ENCODE measurements at places on chromosomes 2 and 18. TPM values are rescaled to one million over a fixed set of nuclear protein-coding genes. Genes with fewer than 3 reads are reported as not detected.

The TXNDC2 gene
- total RNA-seq = not detected

The RTKN gene
- total RNA-seq = 0.93 TPM

The ACKR3 gene
- total RNA-seq = 6.9 TPM

The NXPH2 gene
- not detected for total RNA-seq

The STARD7 gene
- 65.0 TPM for total RNA-seq

DNA sequence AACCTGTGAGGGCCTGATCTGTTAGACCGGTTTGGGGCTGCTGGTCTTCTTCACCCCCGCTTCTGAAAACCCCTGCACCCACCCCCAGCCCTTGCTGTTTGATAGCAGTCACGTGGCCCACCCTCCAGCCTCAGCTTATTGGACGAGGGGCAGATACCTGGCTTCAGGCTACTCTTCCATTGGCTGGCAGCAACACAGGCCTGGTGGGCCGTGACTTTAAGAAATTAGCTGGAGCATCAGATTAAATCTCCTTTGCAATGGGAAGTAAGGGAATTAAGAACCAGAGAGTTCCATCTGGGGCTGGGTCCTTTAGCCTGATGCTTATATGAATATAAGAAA is 107.3 kb downstream of the KLHL29 start:
- no peak for DNase-seq
- H3K27me3 ChIP-seq = peaks cover 2% of the 10 kb centered on the region
- peaks cover 22% of the 10 kb centered on the region for H3K4me1 ChIP-seq
- no peaks in the 10 kb centered on the region for H3K36me3 ChIP-seq

DNA sequence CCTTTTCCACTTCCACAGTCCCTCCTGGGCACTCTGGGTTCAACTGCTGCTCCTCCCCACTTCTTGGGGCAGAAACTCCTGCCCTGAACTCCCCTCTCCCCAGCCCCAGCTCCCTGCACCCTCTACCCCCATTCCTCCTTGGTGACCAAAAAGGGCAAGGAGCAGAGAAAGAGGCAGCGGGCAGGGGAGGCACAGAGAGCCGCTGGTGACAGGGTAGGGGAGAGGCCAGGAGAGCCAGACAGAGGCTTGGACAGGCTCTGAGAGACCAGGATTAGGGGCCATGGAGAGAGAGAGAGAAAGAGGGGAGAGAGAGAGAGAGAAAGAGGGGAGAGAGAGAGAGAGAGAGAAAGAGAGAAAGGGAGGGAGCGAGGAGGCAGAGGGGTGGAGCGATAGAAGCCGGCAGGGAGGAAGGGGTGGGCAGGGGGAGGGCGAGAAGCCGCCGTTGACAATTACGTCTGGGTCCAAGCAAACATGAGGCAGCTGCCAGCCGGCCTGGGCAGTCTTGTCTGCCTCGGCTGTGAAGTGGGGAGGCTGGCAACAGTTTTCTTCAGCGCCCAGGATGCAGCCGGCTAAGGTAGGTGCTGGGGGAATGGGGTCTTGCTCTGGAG is at the start of gene KCNIP3:
Gene KCNIP3 (plus strand): TSS at position 468 of the 608 bp plus-strand sequence. CDS start 92 bp downstream, at position 560.
- H3K4me1 ChIP-seq = no peaks in the 10 kb centered on the region
- no peaks in the 10 kb centered on the region for H3K36me3 ChIP-seq
- DNase-seq = no peak
- H3K27me3 ChIP-seq = peaks cover 33% of the 10 kb centered on the region
- no peak within 1 kb of the TSS for H3K4me3 ChIP-seq
- H3K27ac ChIP-seq = no peak within 1 kb of the TSS

GRCh38 chr2:101733257-101733993 is 35.9 kb downstream of the MAP4K4 start:
- H3K4me3 ChIP-seq = no peak overlapping the region
- H3K36me3 ChIP-seq = no peaks in the 10 kb centered on the region
- no peak for DNase-seq
- peaks cover 67% of the 10 kb centered on the region for H3K4me1 ChIP-seq
- H3K27ac ChIP-seq = no peak overlapping the region

DNA sequence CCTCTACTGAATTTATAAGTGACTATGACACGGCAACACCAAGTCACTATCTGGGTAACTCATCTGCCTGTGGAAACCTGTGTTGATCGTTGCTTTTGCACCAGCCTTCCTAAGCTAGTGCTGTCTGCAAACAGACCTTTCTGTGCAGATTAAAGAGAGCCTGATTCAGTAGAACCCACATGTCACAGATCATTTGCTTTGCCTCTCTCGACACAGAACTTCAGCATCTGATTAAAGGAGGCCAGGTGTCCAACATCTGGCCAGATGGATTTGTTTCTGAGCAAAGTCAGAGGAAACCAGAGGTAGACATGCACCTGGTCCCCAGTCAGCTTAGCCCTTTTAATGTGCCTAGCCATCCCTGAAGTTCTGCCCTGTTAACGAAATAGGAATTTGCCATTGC is 15.0 kb upstream of the TTR start:
- no peaks in the 10 kb centered on the region for H3K36me3 ChIP-seq
- no peak overlapping the region for H3K27ac ChIP-seq
- H3K4me3 ChIP-seq = no peak overlapping the region
- DNase-seq = no peak

DNA sequence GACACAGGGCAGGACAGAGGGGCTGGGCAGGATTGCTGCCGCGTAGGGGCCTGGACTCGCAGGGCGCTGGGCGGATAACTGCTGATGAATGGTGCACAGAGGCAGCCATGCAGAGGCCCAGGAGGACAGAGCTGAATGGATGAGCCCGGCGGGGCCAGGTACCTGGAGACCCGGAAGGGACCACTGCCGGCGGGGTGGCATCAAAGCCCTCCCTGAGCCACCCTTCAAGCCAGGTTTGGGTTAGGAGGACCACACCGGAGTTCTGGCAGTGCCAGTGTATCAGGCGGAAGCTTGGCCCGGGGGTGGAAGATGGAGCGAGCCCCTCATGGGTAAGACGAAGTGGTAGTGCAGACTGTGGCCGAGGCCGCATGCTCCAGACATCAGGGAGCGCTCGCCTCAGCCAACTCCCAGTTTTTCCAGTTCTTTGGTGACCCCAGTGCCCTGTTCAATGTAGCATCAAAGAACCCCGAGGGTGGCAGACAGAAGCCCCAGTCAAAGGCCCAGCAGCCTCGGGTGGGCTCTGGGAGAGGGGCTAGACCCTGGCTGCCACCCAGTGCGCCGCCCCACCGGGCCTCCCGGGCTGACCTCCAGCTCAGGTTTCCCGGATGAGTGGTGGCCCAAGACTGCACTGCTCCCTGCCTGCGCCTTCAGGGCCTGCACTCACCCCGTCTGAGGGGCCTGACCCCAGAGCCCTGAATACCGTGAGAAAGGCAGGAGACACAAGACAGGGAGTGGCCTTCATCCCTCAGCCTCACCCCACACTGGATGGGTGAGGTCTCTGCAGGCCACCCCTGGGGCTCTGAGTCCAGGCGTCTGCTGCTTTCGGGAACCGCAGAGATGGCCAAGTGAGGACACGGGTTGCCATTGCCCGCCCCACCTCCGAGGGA is 50.9 kb downstream of the ACAA2 start:
- no peak overlapping the region for H3K4me3 ChIP-seq
- H3K4me1 ChIP-seq = no peaks in the 10 kb centered on the region
- no peaks in the 10 kb centered on the region for H3K36me3 ChIP-seq
- no peak for DNase-seq

- no peak for DNase-seq
- H3K4me3 ChIP-seq = no peak overlapping the region
- H3K27me3 ChIP-seq = no peaks in the 10 kb centered on the region
- no peak overlapping the region for H3K27ac ChIP-seq
These were observed 19.3 kb upstream of the SLC4A10 start for GRCh38 chr2:161604901-161605300.

DNA sequence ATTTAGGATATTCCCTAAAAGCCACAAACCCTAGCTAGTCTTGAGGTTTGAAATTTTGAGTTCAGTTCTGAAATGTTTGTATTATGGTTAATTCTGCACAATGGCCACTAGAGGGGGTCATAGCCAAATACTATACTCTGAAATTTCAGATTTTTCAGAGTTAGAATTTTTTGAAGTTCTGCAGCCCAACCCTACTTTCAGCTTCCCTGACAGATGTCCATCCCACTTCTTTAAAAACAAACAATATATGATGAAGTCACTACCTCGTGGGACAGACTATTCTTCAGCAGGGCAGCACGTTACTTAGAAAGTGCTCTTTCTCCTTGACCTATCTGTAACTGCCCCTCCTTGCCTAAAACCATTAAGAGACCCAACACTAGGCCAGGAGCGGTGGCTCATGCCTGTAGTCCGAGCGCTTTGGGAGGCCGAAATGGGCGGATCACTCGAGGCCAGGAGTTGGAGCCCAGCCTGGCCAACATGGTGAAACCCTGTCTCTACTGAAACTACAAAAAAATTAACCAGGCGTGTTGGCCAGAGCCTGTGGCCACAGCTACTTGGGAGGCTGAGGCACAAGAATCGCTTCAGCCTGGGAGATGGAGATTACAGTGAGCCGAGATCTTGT is 48.2 kb upstream of the PAPOLG start:
- DNase-seq = no peak
- H3K27me3 ChIP-seq = no peaks in the 10 kb centered on the region
- no peaks in the 10 kb centered on the region for H3K36me3 ChIP-seq

- no peak for DNase-seq
- H3K36me3 ChIP-seq = no peaks in the 10 kb centered on the region
- H3K4me3 ChIP-seq = no peak overlapping the region
- no peaks in the 10 kb centered on the region for H3K27me3 ChIP-seq
These were observed 28.4 kb downstream of the MCEE start for GRCh38 chr2:71101656-71102055.

DNA sequence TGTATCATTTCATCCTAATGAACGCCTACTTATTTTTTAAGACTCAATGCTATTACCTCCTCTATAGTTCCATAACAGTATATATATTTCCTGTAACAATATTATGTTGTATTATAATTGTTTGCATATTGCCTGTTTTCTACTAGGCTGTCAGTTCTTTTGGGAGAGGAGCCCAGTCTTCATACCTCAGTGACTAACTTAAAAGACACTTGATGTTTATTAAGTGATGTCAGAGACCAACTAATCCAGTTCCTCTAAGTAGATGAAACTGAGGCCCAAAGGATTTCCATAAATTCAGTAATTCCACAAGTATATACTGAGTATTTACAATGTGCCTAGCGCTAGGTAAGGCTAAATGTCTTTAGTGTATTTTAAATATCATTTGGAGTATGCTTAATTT is 48.9 kb upstream of the AAK1 start:
- DNase-seq = no peak
- H3K36me3 ChIP-seq = no peaks in the 10 kb centered on the region
- no peaks in the 10 kb centered on the region for H3K27me3 ChIP-seq

- no peaks in the 10 kb centered on the region for H3K36me3 ChIP-seq
- H3K27ac ChIP-seq = no peak overlapping the region
- H3K4me1 ChIP-seq = no peaks in the 10 kb centered on the region
- no peak for DNase-seq
These were observed 3.3 kb upstream of the SRBD1 start for GRCh38 chr2:45614330-45614729.

GRCh38 chr2:48207851-48208250 is 301.6 kb upstream of the FBXO11 start:
- no peaks in the 10 kb centered on the region for H3K4me1 ChIP-seq
- DNase-seq = no peak
- no peaks in the 10 kb centered on the region for H3K27me3 ChIP-seq
- no peak overlapping the region for H3K4me3 ChIP-seq
- H3K36me3 ChIP-seq = no peaks in the 10 kb centered on the region

DNA sequence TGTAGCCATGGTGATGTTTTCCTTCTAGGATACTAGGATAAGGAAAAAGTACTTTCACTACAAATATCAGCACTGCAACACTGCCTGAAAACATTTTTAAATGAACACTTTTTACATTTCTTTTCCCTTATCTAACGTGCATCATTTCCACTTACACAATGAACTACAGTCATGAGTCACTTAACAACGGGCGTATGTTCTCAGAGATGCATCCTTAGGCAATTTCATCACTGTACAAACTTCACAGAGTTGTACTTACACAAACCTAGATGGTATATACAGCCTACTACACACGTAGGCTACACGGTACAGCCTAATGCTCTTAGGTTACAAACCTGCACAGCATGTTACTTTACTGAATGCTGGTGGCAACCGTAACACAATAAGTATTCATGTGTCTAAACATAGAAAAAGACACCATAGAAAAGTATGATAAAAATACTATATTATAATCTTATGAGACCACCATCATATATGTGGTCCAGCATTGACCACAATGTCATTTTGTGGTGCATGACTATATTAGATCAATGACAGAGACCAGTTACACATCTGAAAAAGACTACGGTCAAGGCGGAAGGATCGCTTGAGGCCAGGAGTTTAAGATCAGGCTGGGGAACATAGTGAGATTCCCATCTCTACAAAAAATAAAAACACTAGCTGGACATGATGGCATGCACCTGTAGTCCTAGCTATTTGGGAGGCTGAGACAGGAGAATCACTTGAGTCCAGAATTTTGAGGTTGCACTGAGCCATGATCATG is 39.8 kb downstream of the WDR33 start:
- no peak overlapping the region for H3K27ac ChIP-seq
- no peak overlapping the region for H3K4me3 ChIP-seq
- DNase-seq = no peak
- no peaks in the 10 kb centered on the region for H3K27me3 ChIP-seq

DNA sequence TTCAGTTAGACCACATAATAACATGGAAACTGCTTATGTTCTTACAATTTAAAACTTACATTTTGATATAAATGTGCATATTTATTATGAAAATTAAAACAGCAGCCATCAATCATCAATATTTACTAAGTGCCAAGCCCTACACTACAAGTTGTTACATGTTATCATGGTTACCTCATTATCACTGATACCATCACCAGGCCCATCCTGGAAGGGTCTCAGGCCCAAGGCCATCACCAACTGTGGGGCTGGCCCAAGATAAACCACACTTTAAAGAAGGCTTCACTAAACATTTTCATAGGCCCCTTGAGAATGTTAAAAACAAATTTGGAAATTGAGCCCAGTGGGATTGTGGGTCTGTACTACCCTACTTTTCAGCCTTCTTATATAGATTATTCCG is 6.4 kb downstream of the ITSN2 start:
- H3K4me1 ChIP-seq = peaks cover 30% of the 10 kb centered on the region
- DNase-seq = no peak
- H3K4me3 ChIP-seq = no peak overlapping the region
- H3K36me3 ChIP-seq = no peaks in the 10 kb centered on the region
- H3K27me3 ChIP-seq = no peaks in the 10 kb centered on the region

DNA sequence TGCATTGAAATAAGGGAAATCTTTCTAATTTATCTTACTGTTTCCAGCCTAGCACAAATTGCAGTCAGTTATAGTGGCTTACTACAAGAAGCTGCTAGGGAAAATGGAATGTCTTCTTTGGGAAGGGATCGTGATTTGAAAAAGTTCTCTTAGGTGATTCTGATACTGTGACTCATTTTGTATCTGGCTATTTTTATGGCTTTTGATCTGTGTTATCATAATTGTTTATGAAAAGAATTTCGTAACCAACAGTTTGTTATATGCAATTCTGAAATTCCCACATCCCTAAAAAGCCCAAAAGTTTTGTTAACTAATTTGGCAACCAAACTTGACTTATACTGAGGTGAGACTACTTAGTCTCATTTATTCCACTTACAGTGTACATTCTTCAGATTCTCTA is 12.4 kb downstream of the PTPN4 start:
- H3K36me3 ChIP-seq = no peaks in the 10 kb centered on the region
- H3K4me1 ChIP-seq = peaks cover 2% of the 10 kb centered on the region
- no peak for DNase-seq
- no peak overlapping the region for H3K27ac ChIP-seq
- H3K27me3 ChIP-seq = no peaks in the 10 kb centered on the region
- H3K4me3 ChIP-seq = no peak overlapping the region

- DNase-seq = no peak
- H3K27me3 ChIP-seq = no peaks in the 10 kb centered on the region
- no peaks in the 10 kb centered on the region for H3K36me3 ChIP-seq
- no peak overlapping the region for H3K27ac ChIP-seq
- peaks cover 34% of the 10 kb centered on the region for H3K4me1 ChIP-seq
These were observed 30.4 kb downstream of the KLF7 start for GRCh38 chr2:207135340-207135739.

GRCh38 chr18:60676815-60677214 is 304.2 kb upstream of the MC4R start:
- H3K36me3 ChIP-seq = no peaks in the 10 kb centered on the region
- no peaks in the 10 kb centered on the region for H3K27me3 ChIP-seq
- no peak for DNase-seq
